ENCODE measurements at places on chromosomes 5 and 9.

- no peak for DNase-seq
Measured at GRCh38 chr9:135865531-135865930, 41.8 kb downstream of the CAMSAP1 start.

DNA sequence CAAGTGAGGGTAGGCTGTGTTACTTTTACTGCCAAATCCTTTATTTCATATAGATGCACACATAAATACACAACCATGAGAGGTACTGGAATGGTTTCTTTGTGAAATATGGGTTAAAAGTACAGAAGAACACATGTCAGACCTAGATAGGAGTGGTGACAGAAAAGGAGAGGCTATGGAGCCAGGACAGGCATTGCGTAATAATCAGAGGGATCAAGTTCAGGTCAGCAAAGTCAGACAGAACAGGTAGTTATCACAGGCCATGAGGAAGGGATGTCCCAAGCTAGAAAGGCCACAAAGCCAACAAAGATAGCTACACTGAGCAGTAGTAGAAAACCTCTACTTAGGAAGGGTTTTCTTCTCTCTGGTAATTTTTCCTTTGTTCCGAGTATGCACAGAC, 272.6 kb downstream of the KCNN2 start:
- DNase-seq = no peak

DNA sequence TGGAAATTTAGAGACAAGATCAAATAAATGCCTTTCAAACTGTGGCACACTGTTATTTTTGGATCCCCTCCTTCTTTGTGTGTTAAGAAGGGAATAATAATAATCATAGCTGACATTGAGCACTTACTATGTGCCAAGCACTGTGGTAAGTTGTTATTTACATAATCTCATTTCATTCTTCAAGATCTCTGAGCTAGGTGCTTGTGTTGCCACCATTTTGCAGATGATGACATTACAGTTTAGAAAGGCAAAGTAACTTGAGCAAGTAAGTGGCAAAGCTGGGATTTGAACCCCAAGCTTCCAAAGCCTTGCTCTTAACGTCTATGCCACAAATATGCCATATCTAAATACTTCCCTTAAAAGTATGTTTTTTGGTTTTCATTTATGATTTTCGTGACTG, 121.8 kb upstream of the TMEM161B start:
- DNase-seq = no peak

DNA sequence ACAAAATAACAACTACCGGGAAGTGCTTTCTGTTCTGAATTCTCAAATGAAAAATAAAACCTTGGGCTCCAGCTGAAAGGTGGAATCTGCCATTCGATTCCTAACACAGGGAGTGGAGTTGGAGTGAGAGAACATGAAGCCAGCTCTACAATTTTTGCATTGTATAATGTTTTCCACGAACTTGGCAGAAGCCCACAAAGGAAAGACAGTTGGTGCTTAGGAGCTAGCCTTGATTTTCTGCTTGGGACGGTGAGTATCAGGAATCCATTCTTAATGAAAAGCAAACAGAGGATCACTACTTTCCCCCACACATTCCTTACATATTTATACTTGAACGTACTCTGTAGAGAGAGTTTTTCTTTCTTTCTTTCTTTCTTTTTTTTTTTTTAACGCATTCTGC, 74.2 kb upstream of the FBXL7 start:
- DNase-seq = no peak

DNA sequence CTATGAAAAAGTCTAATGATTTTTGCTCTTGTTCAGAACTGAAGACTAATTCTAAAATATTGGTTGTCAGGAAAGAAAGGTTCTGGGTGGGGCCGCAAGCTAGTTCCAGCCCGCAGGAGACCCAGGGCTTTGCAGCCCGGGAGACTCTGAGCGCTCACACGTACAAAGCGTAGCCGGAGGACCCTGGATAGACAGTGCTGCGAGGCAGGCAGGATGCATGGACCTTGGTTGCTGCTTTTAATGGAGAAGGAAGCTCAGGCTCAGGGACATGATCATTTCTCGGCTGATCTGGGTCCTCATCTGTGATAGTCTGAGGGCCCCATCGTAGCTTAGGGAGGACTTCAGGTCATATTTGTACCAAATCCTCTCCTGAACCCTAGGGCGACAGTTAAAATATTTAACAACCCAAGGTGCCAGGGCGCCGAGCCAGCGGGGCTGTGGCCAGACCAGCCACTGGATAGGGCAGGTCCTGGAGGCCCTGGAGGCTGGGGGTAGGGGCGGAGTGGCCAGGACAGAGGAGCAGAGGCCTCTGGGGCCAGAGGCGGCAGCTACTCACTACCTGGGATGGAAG, 70.1 kb upstream of the UNC5A start:
- DNase-seq = no peak

DNA sequence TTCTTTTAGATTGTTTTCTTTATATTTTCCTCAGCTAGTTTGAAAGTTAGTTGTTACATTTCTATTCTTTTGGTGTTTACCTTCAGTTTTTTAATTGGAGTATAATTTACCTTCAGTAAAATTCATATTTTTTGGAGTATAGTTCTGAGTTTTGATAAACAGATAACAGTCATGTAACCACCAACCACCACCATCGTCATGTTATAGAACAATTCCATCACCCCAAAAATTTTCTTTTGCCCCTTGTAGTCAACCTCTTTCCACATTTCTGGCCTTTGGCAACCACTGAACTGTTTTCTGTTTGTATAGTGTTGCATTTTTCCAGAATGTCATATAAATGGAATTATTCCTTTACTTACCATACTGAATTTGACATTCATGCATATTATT, 6.8 kb downstream of the RMI1 start:
- DNase-seq = no peak

DNA sequence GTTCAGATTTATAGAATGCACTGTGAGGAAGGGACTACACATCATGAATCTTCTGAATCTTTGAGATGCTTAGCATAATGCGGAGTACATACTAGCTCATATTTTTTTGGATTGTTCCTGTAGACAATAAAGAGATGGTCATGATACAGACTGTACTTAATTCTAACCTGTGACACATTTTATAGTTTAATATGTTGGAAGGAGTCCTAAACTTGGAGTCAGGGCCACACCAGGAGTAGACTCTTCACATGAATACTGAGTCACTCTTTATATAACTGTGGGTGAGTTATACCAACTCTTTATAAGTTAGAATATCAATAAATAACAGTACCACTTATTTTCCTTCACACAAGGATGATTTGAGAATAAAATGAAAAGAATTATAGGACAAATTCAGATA, 16.9 kb downstream of the C9orf85 start:
- DNase-seq = no peak

- DNase-seq = no peak
Measured at GRCh38 chr5:11384441-11385250, 519.6 kb downstream of the CTNND2 start.

DNA sequence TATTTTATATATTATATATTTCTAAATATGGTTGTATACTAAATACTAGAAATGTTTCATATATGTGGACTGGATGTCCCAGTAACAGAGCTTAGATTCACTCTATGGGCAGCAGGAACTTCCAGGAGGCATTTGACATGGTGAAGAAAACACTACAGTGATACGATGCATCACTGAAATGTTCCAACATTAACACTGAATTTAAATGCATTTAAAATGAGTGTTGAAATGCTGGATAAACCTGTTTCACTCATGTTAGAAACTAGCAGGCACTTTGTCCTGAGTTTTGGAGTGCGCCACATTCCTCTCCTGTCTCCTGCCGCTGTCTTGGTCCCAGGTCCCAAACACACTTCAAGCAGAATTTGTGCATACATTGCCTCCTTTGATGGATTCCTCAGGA, 237.8 kb upstream of the NFIL3 start:
- no peak for DNase-seq

DNA sequence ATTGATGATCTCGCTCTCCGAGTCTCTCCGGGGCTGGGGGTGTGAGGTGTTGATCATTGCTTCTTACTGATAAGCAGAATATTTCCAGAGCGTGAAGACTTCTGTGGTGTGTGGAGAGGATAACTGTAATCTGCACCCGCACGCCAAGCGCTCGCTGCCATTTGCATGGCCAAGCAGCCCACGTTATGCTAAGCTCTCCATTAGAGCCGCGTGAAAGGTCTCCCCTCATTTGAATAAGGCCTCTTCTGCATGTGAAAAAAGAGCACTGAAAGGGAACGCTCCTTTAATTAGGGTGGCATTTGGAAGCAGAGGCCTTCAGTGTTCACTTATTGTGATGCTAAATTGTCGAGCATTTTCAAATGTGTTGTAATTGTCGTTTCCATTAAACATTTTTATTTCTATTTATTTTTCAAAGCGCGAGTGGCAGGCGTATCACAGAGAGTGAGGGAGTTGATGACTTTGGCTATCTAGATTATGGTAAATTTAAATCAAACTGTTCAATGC, 163.6 kb upstream of the IRX2 start:
- DNase-seq = no peak

DNA sequence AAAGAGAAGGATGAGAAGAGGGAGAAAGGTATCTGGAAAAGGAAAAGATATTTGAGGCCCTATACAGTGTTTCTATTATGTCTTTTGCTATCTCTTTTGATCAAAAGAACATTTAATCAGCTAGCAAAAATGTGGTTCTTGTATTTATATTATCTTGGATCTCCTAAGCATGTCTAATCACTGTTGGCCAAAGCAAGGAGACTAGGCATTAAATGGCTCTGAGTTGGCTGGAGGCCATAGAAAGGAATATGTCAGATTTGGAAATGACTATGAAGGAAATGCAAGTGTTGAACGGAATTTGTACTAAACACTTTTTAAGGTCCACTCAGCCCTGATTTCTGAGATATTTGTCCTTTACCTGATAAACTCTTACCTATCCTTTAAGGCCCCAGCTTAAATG, 22.4 kb upstream of the THG1L start:
- no peak for DNase-seq

DNA sequence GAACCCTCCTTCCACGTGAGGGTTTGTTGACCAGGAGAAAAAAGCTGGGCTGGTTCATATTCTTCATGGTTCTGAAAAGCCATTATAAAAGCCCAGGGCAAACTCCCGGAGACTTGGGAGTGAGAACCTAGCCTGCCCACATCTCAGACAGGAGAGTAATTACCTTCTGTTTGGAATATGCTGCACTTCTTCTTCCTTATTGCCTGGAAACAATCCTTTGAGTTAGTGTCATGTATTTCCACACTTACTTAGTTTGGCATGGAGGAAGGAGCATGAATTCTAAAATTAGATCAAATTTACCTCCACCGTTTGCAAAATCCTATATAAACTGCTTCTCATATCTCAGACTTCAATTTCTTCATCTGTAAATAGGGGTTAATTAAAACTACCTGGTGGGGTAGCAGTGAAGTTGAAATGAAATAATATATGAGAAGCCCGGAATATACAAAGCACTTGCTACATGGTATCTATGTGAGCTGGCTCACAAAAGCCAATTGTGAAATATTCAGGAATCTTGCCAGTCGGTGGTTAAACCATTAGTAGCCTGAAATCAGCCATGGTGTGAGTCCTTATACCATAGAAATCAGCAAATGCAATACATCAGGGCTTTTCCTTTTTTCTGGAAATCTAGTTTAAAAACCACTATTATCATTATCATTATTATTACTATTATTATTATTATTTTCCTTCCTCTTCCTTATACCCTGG, 140.0 kb upstream of the RAD23B start:
- no peak for DNase-seq

DNA sequence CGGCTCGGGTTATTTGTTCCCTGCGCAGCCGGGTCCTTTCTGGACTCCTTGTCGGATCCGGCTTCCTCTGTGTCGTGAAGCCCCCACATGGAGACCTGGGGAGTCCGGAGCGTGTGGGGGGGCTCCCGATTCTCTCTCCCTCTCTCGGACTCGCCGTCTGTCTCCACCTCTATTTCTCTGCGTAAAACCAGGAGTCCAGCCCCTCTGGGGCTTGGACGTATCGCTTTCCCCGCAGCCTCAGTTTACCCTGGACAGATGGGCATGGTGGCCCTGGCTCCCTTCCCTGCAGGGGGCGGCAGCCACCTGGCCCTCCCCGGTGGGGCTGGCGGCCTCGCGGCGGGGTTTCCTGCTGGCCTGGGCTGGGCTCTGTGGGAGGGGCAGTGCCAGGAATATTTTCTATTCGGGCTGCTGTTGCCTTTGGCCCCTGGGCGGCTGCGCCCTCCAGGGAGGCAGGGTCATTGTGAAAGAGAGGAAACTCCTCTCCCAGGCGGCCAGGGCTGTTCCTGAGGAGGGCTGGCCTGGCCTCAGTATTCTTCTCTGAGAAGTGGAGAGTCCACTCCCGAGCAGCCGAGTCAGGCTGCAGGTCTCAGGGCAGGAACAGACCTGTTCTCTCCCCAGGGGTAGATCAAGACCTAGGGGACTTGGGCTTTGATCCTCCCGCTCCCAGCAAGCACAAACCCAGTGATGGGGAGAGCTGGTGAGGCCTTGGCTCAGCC, 665 bp downstream of the ASS1 start:
- no peak for DNase-seq

GRCh38 chr5:176631383-176632200, 1.1 kb downstream of the EIF4E1B start:
- DNase-seq = no peak

DNA sequence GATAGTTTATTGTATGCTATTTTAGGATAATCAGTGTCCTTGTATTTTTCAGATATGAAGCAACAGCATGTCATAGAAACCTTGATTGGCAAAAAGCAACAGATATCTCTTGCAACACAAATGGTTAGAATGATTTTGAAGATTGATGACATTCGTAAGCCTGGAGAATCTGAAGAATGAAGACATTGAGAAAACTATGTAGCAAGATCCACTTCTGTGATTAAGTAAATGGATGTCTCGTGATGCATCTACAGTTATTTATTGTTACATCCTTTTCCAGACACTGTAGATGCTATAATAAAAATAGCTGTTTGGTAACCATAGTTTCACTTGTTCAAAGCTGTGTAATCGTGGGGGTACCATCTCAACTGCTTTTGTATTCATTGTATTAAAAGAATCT, 14.5 kb downstream of the CCT5 start:
- DNase-seq = no peak

GRCh38 chr5:138241688-138242571, 28.8 kb upstream of the CDC23 start:
- DNase-seq = no peak

GRCh38 chr9:98501819-98502218, 206.9 kb downstream of the GABBR2 start:
- DNase-seq = no peak

DNA sequence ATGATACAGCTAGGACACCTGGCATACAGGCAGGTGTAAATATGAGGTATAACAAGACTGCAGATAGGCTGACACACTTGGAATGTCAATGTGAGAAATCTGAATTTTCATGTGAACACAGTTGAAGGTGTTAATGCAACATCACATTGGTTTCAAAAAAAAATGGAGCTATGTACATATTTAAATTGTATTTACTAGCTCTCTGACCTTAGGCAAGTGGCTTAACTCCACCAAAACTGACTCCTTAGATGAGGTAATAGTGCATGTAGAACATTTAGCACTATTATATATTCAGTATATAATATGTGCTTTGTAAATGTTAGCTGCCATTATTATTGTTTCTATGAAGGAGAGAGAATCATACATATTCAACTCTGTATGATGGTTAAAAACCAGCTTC, 48.0 kb downstream of the HTR4 start:
- DNase-seq = no peak

GRCh38 chr9:94824913-94825610, 98.6 kb downstream of the AOPEP start:
- DNase-seq = no peak

- no peak for DNase-seq
Measured at GRCh38 chr9:105082843-105083242, 154.9 kb upstream of the ABCA1 start.

GRCh38 chr9:116051528-116051927, 102.1 kb upstream of the PAPPA start:
- no peak for DNase-seq

Data from SHP77 treated with DMSO at 0.1 percent for 48 hours (cell line).